ENCODE measurements at places on chromosomes 11 and 22.

GRCh38 chr11:70298243-70298915, 27.9 kb downstream of the PPFIA1 start:
- DNase-seq, result no peak

- DNase-seq, result no peak
These were observed 27.8 kb downstream of the GDPD5 start for GRCh38 chr11:75497788-75498409.

DNA sequence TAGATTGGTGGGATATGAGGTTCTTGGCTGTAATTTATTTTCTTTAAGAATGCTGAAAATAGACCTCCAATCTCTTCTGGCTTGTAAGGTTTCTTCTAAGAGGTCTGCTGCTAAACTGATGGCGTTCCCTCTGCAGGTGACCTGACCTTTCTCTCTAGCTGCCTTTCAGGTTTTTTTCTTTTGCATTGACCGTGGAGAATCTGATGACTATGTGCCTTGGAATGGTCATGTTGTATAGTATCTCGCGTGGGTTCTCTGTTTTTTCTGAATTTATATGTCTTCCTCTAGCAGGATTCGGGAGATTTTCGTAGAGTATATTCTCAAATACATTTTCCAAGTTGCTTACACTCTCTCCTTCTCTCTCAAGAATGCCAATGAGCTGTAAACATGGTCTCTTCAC, 122.2 kb downstream of the DDX10 start:
- DNase-seq, result no peak

DNA sequence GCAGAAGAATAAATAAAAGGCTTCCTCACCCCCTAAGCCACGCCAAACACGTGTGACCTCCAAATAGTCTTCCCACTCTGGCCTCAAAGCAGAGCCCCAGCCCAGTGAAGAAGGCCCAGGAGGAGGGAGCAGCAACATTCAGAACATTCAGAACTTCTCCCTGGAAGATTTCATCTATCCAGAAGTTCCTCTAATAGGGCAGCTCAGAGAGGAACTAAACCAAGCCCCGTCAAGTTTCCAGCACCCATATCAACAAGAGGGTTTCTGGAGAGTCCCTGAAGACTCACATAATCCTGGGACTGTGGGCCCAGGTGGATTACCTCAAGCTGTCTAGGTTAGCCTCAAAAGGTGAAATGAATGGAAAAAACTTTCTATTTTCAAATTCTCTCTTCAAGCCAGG, 39.4 kb downstream of the PC start:
- DNase-seq, result no peak
